ENCODE measurements at places on chromosomes 5 and 9.

GRCh38 chr5:173997331-173997730, 8.4 kb downstream of the C5orf47 start:
- no peak for DNase-seq

- DNase-seq, result no peak
Observed at GRCh38 chr5:40871177-40871576, 30.0 kb downstream of the CARD6 start.

GRCh38 chr9:34398875-34399274, 22.2 kb upstream of the MYORG start:
- DNase-seq, result no peak

GRCh38 chr9:8859416-8859815, 1059.8 kb upstream of the DMAC1 start:
- no peak for DNase-seq

DNA sequence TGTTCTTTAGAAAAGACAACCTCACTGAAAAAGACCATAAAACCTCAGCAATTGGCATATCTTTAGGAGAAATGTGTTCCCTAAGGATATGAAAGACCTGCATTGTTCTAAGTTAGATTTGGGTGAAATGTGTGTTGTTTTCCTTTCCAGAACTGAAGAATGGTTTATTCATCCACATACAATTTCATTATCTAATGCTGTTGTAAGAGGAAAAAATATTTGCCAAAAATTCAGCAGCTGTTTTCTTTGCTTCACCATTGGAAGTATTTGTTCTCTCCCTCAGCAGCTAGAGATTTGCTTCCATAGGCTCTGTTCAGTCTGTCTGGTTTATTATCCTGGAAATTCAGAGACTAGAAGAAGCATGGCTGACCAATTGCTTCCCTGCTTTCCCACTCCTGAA, 150.9 kb downstream of the ISOC1 start:
- no peak for DNase-seq

DNA sequence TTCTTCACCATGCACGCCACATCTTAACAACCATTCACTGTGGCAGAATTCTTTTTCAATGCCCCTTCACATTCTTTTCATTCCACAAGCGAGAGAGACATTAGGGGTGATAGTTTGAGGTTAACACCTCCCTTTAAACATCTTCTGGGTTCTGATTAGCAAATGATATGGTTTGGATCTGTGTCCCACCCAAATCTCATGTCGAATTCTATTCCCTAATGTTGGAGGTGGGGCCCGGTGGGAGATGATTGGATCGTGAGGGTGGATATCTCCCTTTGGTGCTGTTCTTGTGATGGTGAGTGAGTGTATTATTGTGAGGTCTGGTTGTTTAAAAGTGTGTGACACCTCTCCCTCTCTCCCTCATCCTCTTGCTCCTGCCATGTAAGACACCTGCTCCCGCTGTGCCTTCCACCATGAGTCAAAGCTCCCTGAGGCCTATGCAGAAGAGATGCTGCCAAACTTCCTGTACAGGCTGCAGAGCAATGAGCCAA, 46.1 kb upstream of the RAI14 start:
- DNase-seq, result no peak

DNA sequence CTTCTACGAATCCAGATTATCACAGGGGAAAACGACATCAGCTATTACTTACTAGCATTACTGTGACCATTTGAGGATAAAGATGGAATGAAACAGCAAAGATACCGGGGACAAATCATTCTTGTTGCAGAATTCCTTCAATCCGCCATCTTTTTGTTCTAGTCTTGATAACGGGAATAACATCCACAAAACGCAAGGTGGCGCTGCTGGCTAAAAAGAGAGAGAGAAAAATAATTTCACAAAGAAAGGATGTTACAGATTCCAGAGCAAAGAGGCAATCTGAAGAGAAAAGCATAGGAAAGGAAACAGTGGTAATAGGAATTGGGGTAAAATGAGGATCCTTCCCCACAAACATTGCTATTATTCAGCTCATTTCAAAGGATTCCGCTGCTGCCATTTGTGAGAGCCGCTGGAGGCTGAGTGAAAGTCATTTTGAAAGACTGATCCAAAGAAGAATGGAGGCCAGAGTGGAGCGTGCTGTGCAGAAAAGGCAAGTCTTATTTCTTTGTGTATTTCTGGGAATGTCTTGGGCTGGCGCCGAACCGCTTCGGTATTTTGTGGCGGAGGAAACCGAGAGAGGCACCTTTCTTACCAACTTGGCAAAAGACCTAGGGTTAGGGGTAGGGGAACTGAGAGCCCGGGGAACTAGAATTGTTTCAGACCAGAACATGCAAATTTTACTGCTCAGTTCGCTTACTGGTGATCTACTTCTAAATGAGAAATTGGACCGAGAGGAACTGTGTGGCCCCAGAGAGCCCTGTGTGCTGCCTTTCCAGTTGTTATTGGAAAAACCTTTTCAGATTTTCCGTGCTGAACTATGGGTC, at the start of gene PCDHB7:
Gene PCDHB7, plus strand, starts transcription at position 264 of the 824 bp plus-strand sequence. Its CDS starts 192 bp downstream, at position 456.
- DNase-seq, result no peak

DNA sequence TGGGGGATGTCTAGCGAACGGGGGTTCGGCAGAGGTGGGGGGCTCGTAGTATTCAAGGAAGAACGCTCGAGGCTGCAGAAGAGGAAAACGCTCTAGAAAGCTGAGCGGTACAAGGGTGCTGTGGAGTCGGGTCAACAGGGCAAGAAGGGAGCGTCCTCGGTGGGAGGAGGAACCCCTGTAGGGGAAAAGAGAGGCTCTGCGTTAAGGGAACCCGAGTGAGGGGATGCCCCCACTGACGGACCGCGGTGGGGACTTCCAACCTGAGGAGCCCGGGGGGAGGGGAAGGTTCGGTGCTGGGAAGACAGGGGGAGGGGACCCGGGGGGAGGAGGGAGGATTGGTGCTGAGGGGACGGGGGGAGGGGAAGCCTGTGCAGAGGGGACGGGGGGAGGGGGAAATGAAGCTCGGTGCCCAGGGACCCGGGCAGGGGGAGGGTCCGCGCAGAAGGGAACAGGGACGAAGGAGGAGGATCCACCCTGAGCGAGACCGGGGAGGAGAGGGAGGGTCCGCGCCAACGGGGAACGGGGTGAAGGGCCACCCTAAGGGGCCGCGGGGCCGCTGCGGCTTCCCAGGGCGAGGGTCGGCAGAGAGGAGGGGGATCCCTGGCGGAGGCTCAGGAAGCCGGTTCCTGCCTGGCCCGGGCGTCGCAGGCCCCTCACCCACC, 621 bp downstream of the NR6A1 start:
- DNase-seq, result no peak

GRCh38 chr5:171432583-171433351, 13.3 kb downstream of the FGF18 start:
- no peak for DNase-seq

DNA sequence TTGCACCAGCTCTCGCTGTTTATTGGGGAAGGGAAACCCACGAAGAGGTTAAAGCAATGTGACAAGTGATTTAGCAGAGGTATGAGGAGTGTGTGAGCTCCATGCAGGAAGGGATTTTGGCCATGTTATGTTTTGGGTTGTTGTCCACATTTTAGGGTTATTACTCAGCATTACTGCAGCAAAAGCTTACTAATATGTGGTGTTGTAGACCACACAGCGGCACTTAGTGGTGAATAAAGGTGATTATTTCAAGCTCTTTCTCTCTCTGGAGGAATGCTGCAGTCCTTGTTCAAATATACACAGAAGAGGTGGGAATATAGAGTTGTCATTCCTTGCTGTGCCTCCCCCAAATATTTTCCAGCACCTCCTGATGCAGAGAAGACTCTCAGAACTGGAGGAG, 29.7 kb upstream of the AKNA start:
- DNase-seq, result no peak

DNA sequence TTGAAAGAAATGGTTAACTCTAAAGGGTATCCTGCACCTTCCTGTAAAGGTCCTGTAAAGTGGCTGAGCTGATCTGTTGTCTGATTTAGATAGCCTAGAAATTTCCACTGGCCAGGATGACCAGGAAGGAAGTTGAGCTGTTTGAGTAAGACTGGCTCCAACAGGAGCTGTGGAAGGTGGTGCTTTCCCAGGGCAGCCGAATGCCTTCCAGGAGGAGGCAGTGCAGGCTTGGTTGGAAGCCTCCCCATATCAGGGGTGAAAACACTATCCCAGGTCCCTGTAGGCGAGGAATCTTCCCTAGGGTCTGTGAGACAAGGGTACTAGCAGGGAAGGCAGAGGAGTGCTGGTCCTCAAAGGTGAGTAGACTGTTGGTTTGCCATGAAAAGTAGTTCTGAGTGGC, 98.4 kb downstream of the LIX1 start:
- no peak for DNase-seq

DNA sequence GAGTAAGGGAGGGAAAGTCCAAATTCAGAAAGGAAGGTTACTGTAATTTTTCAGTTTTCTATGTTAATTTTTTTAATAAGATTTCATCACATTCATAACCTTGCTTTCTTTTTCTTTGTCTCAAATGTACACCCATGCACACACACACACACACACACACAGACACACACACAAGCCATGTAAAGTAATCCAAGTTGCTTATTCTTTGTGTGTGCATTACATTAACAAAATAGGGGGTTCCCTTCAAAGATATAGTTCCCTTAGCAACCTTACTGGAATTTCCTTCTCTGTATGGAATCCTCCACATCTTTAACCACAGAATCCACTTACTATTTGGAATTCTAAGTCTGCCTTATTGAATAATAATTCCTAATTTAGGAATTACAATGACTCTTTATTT, 32.7 kb downstream of the ZNF366 start:
- no peak for DNase-seq

- no peak for DNase-seq
Observed at GRCh38 chr9:126459965-126460843, 133.6 kb downstream of the MVB12B start.

- no peak for DNase-seq
Observed at GRCh38 chr9:84174486-84174885, 166.1 kb downstream of the SLC28A3 start.

DNA sequence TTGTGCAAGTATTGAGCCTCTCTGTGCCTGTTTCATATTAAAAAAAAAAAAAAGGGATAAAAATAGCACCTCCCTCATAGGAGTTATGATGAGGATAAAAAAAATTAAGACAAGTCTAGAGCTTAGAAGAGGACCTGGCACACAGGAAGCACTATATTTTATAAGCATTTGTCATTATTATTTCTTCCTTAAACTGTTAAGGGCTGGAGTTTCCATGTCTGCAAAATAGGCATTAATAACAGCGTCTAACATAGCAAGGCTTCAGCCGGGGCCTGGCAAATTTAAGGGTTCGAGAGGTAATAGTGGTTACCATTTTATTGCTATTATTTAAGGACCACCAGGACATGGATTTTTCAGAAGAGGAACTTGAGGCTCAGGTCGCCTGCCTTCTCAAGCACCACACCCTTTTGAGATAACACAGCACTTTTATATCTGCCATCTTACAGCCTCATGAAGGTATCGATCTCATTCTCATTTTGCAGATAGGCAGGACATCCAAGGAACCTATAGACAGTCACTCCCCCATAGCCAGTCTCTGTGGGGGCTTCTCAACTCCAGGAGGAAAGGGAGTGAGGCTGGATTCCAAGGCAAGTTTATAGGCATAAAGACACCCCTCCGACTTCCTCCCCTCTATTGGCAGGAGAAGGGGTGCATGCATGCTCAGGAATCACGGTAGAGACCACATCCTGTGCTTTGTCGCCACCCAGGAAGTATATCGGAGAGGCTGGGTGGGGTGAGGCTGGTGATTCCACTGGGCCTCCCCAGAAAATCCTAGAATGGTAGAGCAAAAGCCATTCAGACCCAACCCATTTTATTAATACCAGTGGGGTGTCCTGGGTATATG, 2.4 kb downstream of the ANXA6 start:
- peak; percentile 21 for DNase-seq

DNA sequence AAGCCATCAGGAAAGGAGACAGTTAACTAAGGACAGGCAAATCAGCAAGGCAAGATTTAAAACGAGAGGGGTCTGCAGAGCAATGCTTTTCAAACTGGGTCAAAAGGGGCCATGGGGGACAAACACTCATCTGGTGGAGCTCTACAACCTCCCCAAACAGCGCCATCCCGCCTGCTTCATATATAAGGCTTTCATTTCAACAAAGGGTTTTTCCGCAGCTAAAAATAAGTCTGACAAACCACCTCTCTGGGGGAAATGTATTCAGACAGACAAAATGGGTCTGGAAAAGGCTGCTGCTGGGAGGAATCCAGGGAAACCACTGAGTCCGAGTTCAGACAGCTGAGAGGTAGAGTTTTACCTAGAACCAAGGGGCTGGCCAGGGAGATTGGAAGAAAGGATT, 8.3 kb upstream of the SEPTIN8 start:
- no peak for DNase-seq

DNA sequence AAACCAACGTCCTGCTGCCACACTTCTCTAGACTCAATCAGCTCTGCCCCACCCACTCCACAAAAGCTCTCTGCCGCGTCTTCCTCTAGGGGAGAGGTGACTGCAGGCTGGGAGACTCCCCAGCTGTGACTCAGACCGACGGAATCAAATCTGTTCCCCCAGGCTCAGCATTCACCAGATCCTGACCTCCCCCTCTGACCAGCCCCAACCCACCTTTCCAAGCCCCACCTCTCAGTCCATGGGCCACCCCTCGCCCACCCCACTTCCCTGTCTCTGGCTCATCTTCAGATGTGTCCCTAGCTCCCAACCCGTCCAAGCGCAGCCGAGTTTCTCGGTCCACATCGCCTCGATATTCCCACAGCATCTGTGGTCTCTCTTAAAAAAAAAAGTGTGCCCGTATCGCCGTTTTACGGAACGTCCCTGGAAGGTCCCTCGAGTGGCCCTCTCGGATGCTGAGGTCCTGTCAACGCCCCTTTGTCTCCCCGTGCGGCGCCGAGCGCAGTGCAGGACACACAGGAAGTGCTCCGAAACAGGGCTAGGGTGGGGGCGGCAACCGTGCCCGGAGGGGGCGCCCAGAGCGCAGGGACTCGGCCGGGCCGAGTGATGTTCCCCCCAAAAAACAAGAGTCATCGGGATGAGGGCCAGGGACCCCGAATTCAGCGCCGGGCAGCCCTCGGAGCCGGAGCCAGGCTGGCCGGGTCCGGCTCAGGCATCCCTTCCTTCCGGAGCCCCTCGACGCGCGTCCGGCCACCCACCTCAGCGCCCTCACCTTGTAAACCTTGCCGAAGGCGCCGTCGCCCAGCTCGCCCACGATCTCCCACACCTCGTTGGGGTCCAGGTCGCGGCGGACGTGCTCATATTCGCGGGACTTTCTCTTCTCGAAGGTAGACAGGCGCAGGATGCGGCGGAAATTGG, 649 bp downstream of the STK10 start:
- DNase-seq, result no peak

DNA sequence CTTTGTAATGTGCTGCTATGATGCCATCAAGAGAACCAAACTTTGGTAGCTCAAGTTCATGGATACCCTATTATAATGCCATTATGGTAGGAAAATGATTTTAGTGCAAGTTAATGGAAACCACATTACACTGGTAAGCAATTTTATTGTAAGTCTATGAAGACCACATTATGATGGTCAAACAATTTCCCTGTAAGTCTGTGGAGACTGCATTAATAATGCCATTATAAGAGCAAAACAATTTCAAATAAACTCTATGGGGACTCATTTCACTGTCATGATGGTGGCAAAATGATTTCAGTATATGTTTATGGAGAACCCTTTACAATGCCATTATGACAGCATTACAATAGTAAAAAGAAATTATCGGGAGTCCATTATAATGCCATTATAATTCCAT, 602.0 kb upstream of the MEF2C start:
- no peak for DNase-seq

- DNase-seq, result no peak
Observed at GRCh38 chr5:36153298-36153677, 1.4 kb downstream of the SKP2 start.

GRCh38 chr5:130151239-130151638, 247.0 kb downstream of the CHSY3 start:
- no peak for DNase-seq

GRCh38 chr5:22643356-22643755, 209.8 kb downstream of the CDH12 start:
- no peak for DNase-seq

Data from stimulated activated CD8-positive, alpha-beta memory T cell treated with anti-CD3 and anti-CD28 coated beads, Interleukin-15, amount 100 ng/mL, for 24 hours (primary cell).